ENCODE measurements at places on chromosomes 2 and 18.

DNA sequence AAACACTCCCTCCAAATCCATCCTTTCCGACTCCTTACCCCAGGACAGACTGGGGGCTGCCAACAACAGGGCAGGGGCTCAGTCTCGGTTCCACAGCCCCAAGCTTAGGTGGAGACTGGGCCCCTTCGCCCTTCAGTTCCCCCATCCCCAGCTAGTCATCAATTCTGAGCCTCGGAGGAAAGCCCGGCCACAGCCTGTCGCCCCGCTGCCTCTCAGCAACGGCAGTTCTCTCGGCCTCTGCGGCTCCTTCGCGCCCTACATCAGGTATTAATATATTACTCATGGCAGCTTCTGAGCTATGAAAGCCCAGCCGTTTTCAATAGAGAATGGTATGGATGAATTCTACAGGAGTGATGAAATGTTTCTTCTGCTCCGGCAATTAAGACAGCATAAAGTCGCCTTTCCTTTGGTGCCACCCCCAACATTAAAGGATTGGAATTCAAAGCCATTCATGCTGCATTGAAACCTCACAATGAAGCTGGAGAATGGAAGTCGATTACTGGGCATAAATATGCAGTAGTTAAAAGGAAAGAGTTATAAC lies 2.8 kb downstream of the HDAC4 start:
- no peak for DNase-seq

- no peak for DNase-seq
These were observed 137.9 kb downstream of the ZNF516 start for GRCh38 chr18:76357174-76357573.

DNA sequence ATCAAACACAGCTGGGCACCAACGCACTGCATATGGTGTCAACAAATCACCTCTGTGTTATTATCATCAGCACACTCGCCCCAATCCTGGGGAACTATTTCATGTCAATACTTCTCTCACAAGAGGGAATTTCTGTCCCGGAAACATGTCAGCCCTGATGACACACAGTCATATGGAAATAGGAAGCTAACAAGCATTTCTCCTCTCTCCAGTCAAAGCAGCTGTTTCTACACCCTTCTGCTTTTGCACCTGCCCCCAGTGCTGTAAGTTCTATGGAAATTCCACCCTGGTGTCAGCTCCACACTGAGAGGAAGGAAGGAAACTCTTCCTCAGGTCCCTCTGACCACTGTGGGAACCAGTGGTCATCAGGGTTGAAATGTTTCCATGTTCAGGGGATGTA lies 447.6 kb upstream of the ID2 start:
- no peak for DNase-seq

DNA sequence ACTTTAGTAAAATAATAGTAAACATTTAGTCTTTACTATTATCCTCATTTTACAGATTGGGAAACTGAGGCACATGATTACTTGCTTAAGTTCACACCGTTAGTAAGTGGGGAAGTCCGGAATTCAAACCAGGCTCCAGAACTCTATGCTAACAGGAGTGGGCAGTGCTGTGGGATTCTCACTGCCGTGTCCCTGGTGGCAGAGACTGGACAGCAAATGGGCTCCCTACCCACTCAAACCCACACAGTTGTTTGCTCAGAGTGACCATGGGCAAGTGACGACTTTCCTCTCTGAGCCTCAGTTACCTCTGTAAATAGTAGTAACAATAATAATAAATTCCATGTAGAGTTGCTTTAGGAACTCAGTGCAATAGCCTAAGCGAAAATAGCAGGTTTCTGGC lies 24.0 kb downstream of the MAIP1 start:
- no peak for DNase-seq

DNA sequence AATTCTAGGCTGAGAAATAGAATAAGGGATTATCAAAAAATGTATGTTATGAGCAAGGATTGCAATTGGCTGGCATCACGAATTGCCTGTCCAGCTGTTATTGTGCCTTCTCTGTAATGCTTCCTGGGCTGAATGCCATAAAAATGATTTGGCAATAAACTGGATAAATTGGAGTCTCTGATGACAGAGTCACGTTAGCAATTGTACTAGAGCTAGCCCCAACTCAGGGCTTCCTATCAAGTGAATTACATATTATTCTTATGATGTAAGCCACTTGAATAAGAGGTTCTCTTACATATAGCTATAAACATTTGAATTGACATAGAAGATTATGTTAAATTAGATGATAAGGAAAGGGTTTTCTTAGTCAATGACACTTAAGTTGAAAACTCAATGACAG lies 607.5 kb upstream of the REG3G start:
- DNase-seq = no peak

DNA sequence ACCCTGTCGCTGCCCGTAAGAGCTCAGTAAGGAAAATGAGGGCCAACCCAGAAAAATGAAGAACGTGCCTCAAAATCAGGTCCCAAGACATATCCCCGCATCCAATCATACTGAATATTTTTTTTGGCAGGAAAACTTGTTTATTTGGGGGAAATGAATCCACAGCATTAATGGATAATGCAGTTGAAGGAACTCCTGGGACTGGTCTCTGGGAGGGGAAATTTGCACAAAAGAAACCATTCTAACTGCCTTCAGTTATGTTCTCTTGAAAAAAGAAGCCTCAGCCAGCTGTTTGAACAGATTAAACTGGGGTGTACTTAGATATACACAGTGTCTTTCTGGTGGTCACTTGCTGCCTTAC lies 61.3 kb downstream of the SPRED2 start:
- DNase-seq = no peak

DNA sequence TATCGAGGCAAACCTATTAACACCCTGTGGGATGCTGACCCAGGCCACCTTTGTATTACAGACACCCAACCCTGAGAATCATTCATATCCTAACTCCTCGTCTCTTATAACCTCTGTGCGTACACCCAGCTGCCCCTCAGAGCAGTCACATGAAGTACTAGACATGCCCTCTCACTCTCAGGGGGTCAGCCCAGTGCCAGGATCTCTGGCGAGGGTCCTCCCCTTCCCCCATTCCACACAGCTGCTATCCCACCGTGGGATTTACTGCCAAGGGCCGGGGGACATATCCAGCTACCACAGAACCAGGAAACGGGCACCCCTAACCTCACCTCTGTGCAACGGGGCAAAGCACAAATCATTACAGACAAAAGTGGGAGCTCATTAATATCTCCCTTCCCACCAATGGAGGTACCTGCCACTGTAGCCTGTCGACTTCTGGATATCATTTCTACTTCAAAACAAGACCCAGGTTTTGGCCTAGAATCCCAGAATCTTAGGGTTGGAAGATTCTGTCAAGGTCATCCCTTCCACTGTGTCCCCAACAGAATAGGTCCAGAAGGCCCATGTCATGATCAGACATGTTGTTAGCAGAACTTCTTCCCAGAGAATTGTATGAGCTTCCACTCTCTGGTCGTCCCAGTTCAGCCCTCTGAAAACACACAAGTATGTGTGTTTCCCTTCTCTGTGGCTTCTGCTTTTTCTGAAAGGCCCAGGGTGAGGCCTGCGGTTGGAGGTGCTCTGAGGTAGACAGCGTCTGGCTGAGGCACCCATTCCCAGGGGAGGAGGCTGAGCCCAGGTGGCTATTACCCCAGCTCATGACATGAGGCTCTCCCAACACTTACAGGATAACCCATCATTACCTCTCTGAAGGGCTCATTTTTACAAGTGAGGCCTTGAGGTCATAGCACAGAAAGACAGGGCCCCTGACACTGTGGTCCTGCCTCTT lies 1.7 kb downstream of the TMBIM1 start:
- no peak for DNase-seq

- DNase-seq = no peak
These were observed 103.4 kb upstream of the CAVIN2 start for GRCh38 chr2:191950132-191950874.

DNA sequence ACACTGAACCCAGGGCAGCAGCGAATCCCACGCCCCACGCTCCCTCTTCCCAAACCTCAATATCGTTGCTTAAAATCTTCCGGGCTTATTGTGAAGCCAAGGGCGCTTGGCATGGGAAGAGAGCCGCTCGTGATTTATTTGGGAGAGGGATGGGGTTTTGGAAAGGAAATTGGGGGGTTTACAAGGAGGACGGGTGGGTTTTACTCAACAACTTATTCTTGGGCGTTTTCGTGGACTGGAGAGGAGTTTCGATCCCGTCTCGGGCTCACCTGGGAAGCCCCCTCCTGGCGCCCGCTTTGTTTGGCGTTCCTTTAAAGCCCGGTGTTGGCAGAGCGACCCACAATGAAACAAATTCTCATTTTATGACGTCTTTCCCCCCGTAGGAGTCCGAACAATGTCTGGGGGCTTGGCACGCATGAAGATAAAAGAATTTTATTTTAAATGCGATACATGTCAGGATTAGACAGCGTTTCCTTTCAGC lies 135.3 kb downstream of the INSIG2 start:
- no peak for DNase-seq

DNA sequence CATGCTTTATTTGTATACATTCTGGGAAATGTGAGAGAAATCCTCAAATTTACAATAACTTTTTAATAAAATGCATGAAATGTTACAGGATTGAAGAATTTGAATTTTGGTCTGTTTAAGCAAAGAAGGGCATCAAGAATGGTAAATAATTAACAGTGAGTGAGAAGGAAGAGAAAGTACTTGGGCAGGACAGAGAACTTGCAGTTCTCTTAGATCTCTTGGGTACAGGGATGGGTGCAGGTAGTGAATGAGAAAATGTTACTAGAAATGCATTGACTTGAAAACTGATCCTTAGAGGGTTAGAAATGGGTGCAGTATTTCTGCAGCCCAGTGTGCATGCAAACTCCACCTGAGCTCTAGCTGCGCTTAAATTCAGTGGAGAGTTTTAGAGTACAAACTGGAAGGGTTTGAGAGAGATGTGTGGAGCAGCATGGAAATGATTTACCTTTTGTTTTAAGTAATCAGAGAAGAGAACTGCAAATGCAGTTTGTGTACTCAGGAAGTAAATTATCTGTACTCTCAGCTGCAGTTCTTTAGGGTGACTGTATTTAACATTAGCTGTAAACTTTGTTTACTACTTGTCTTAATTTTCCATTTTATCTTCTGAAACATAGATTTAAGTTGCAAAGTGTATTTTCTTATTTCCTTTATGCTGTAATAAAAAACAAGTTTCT lies 51.0 kb upstream of the RAB27B start:
- DNase-seq = no peak

DNA sequence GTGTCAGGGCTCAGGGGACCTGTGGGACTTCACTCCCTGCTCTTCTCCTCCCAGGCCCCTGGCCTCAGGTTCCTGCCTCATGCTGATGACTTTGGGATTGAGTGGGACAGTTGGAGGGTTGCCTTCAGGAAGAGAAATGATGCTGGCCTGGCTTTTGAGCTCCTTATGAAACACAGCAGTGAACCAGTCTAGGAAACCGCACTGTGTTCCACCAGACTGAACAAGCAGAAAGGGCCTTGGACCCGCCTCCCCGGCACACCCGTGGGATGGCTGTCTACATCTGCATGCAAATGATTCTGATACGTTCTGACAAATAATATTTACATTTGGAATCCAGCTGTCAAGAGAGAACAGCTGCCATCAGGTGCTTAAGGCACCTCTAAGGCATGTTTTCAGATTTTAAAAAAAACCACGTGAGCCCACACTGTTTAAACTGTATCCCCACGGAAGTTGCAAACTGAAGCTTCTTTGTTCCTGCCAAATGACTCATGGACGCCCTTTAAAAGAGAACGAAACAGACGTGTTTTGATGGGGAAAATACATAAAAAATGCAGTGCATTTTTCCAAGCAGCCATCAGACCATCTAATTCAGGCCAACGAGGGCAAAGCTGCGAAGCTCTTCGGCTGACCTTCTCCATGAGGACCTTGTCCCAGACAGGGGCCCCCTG lies 27.6 kb upstream of the ASAP2 start:
- DNase-seq = no peak

GRCh38 chr18:70553936-70554260 lies 265.1 kb downstream of the SOCS6 start:
- no peak for DNase-seq

DNA sequence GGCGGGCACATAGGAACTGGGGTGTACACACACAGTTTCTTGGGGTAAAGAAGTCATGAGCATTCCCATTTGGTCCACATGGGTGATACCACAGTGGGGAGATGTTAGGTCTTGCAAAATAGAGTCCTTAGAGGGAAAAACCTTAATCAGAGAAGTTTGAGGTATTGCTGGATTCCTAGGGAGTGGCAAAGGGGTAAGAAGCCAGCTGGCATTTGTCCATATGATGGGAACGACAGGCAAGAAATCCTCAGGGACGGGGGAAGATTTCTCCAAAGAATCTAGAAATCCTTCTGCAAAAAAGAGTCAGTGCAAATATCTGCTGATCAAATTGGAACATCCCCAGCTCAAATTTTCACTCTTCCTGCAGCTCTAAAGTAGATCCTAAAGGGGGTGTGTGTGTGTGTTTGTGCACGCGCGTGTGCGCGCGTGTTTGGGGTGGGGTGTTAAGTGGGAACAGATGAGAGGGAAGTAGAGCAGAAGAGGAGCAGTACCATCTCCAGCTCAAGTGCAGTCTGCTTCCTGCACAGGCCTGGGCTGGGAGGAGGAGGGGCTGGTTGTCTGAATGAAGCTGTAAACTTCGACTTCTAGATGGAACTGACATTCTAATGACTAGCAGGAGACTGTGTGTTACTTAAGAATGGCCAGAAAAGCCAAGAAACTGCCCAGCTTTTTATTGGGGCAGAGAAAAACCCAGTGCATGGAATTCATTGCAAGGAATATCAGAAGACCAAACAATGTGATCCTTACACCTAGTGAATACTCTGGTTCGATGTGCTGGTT lies 168.0 kb downstream of the SPP2 start:
- DNase-seq = no peak

DNA sequence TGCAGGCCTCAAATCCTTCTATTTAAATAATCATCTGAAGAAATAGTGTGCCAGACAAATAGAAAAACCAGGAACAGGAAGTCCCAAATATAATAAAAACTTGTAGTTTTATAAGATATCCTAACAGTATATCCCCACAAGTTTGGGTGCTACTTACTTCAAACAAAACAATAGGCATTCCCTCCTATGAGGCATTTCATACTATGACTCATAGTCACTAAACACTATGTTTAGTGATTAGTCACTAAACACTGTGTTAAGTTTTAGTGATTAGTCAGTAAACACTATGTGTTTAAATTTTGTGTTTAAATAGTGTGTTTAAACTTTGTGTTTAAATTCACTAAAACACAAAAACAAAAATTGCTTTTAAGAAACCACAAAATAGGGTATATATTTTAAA lies 407.0 kb upstream of the CDH19 start:
- DNase-seq = no peak

DNA sequence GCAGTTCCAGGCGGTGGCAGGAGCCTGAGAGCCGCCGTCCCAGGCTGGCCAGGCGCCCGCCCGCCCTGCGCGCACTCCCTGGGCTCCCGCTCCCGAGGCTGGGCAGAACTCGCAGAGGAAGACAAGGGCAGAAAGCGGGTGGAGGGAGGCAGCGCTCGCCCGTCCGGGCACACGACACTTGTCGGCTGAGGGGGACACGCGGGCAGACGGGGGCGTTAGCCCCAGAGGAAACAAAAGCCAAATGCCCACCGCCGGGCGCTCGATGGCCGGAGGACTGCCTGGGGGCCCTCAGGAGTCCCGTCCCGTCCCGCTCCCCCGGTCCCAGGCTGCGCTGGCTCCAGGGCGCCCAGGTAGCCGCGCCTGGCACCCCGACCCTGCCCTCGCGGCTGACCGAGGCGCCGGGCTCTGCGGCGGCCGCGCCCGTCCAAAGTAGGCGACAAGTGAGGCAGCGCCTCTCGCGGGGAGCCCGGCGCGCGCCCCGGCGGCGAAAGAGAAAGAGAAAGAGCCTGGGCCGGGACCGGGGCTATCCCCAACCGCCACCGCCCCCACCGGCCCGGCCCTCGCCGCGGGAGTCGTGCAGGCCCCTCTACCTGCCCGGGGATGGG lies 491 bp downstream of the L3MBTL4 start:
- peak; percentile 14 for DNase-seq

GRCh38 chr2:197179744-197180498 lies 130.7 kb downstream of the ANKRD44 start:
- no peak for DNase-seq
